ENCODE measurements at places on chromosomes 1 and 21. TPM values are rescaled to one million over a fixed set of nuclear protein-coding genes. Genes with fewer than 3 reads are reported as not detected.

Gene GNAT2
- total RNA-seq = not detected

Gene NR1I3
- total RNA-seq = not detected

- peak overlapping the region; percentile 80 for H3K4me3 ChIP-seq
- H3K27me3 ChIP-seq = no peaks in the 10 kb centered on the region
- no peak for DNase-seq
- H3K27ac ChIP-seq = peak overlapping the region; percentile 94
Observed at GRCh38 chr1:202348005-202348508, 442 bp upstream of the PPP1R12B start.

Gene LEMD1
- total RNA-seq = 0.78 TPM

GRCh38 chr1:20850021-20850420 is 62.9 kb upstream of the HP1BP3 start:
- H3K36me3 ChIP-seq = peaks cover 18% of the 10 kb centered on the region
- no peak overlapping the region for H3K4me3 ChIP-seq
- H3K27ac ChIP-seq = no peak overlapping the region
- H3K4me1 ChIP-seq = no peaks in the 10 kb centered on the region
- no peak for DNase-seq
- H3K27me3 ChIP-seq = no peaks in the 10 kb centered on the region

- peaks cover 9% of the 10 kb centered on the region for H3K36me3 ChIP-seq
- no peaks in the 10 kb centered on the region for H3K4me1 ChIP-seq
- no peaks in the 10 kb centered on the region for H3K27me3 ChIP-seq
- no peak overlapping the region for H3K4me3 ChIP-seq
- no peak for DNase-seq
Observed at GRCh38 chr21:43764576-43765495, 11.3 kb downstream of the CSTB start.

DNA sequence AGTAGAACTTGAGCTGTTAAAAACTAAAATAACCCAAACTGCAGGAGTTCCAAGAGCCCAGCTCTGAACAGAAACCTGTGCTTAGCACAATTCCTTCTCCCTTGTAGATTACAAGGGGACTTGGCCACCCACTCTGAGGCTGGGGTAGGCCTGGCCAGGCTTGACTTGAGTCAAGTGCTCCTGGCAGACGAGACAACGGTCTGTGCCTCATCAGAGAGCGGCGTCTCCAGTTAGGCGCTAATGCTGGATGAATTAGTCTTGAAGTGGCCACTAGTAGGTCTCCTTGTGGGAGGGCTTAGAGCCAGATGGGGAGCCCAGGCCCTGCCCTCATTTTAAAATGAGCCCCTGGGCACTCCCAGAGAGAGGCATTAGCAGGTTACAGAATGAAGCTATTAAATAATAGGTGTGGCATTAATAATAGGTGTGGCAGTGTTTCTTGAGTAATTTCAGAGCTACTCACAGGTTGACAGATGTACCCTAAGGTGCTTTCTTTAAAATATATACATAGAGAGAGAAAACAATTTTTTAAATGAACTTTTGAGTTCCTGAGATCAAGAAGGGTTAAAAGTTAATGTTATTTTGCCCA is 1.1 kb downstream of the EEIG2 start:
- H3K27ac ChIP-seq = peak overlapping the region; percentile 92
- no peaks in the 10 kb centered on the region for H3K27me3 ChIP-seq
- H3K4me3 ChIP-seq = peak overlapping the region; percentile 97
- peaks cover 33% of the 10 kb centered on the region for H3K4me1 ChIP-seq
- DNase-seq = peak; percentile 67

DNA sequence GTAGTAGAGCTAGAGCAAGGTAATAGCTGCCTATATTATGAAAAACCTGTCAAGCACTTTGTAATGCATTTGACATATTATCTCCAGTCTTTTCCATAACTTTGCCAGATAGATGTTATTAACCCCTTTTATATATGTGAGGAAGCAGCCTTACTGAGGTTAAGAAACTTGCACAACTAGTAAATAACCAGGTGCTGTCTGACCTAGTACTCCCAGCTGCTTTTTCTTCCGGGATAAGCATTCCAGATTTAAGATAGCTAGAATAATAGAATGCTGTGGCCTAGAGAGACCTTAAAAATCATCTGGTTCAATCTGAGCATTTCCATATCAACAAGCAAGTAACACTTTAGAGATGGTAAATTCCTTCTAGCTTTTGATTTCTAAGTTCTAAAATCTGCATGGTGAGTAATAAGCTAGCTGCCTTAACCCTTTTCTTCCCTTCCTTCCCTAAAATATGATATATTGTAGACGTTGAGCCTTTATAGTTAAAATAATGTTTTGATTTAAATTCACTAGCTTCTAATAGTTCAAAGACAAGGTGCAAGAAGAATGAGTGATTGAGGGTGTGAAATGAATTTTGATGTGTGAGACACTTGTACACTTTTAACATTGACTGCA is 1.8 kb downstream of the SH3GLB1 start:
- no peaks in the 10 kb centered on the region for H3K27me3 ChIP-seq
- peak overlapping the region; percentile 41 for H3K27ac ChIP-seq
- H3K4me1 ChIP-seq = peaks cover 34% of the 10 kb centered on the region
- DNase-seq = no peak
- H3K4me3 ChIP-seq = peak overlapping the region; percentile 99

DNA sequence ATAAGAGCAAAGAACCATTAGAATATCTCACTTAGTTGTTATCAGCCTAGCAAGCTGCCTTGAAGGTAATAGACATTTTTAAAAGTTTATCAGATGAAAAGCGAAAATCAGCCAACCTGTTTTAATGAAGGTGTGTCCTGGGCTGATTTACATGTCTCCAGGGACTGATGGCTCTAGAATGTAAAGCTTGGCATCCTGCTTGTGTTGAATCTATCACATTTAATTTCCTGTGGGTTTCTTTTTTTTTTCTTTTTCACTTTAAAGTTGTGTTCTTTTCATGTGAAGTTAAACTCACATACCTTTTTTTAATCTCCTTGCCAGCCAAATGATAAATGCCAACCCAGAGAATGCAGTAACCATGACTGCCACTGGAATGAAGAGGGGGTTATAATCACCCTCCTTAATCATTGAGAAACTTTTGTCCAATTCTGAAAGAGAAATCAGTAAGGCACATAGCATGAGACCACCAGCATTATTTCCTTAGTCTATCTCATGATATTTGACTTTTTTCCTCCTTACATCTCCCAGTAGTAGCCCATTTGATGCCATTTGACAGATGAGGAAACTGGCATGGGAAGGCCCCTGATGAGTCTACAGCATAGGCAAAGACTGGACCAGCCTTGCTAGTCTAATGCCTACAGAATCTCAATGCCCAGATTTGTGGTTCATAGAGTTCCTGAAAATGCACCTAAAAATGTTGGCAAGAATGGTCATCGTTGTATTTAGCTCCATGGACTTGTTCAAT is 10.0 kb downstream of the SELL start:
- H3K27me3 ChIP-seq = no peaks in the 10 kb centered on the region
- H3K36me3 ChIP-seq = peaks cover 94% of the 10 kb centered on the region
- DNase-seq = no peak
- peak overlapping the region; percentile 71 for H3K27ac ChIP-seq

- peaks cover 2% of the 10 kb centered on the region for H3K27me3 ChIP-seq
- DNase-seq = no peak
- peaks cover 4% of the 10 kb centered on the region for H3K4me1 ChIP-seq
- H3K27ac ChIP-seq = no peak overlapping the region
- no peaks in the 10 kb centered on the region for H3K36me3 ChIP-seq
Observed at GRCh38 chr1:22877112-22877915, 95.4 kb downstream of the LACTBL1 start.

Gene UAP1
- 15.7 TPM for total RNA-seq

- no peak for DNase-seq
- no peaks in the 10 kb centered on the region for H3K4me1 ChIP-seq
- H3K27me3 ChIP-seq = no peaks in the 10 kb centered on the region
- no peak overlapping the region for H3K4me3 ChIP-seq
- H3K27ac ChIP-seq = no peak overlapping the region
- H3K36me3 ChIP-seq = no peaks in the 10 kb centered on the region
Observed at GRCh38 chr1:47914218-47914938, 82.8 kb downstream of the TRABD2B start.

DNA sequence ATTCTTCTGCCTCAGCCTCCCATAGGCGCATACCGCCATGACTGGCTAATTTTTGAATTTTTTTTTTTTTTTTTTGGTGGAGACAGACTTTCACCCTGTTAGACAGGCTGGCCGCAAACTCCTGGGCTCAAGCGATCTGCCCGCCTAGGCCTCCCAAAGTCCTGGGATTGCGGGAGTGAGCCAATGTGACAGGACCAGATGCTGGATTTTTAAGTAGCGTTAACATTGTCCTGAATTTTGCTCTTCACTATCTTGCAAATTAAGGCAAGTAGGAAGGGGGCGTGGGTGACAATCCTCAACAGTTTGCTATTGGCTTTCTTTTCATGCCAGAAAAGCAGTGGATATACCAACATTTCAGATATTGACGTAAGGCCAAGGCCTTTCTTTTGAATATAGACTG is 49.7 kb upstream of the TSNAX start:
- H3K4me3 ChIP-seq = no peak overlapping the region
- H3K36me3 ChIP-seq = no peaks in the 10 kb centered on the region
- DNase-seq = no peak
- H3K27me3 ChIP-seq = peaks cover 35% of the 10 kb centered on the region

DNA sequence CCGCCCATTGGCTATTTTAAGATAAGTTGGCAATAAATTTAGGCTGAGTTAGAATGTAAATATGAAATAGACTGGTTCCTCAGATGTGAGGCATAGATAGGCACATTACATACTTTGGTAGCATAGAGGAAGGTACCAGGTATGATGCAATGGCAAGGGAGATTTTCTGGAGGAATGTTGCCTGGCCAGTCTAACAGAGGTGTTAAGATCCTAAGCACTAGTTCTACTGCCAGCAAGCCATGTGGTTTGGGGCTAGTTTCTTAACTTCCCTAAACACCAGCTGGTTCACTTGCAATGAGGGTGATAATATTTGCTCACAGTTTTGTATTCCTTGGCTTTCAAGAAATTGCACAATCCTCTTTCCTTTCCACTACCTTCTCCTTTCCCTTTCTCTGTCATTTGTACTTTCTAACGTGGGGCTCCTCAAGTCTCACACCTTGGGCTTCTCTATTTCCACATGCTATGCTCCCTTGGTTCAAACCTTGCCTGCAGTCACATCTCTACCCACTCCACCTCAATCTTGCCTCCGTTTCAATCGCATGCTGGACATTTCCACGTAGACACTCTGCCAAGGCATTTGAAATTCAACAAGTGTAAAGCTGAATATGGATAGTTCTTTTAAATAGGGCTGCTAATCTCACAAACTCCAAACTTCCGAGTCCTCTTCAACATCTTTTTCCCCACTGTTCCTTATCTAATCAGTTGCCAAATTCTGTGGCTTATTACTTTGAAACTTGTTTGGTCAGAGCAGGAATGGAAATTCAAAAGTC is 4.7 kb upstream of the CD55 start:
- H3K4me3 ChIP-seq = no peak overlapping the region
- peaks cover 4% of the 10 kb centered on the region for H3K36me3 ChIP-seq
- H3K27ac ChIP-seq = no peak overlapping the region
- H3K4me1 ChIP-seq = peaks cover 17% of the 10 kb centered on the region
- DNase-seq = no peak

GRCh38 chr1:20136249-20136648 is 2.9 kb upstream of the PLA2G2F start:
- H3K4me1 ChIP-seq = no peaks in the 10 kb centered on the region
- H3K4me3 ChIP-seq = no peak overlapping the region
- peaks cover 28% of the 10 kb centered on the region for H3K27me3 ChIP-seq
- H3K36me3 ChIP-seq = no peaks in the 10 kb centered on the region

GRCh38 chr1:151827853-151828252 is 3.7 kb downstream of the RORC start:
- peak overlapping the region; percentile 15 for H3K4me3 ChIP-seq
- H3K27ac ChIP-seq = peak overlapping the region; percentile 58
- H3K4me1 ChIP-seq = peaks cover 57% of the 10 kb centered on the region
- peaks cover 2% of the 10 kb centered on the region for H3K27me3 ChIP-seq

DNA sequence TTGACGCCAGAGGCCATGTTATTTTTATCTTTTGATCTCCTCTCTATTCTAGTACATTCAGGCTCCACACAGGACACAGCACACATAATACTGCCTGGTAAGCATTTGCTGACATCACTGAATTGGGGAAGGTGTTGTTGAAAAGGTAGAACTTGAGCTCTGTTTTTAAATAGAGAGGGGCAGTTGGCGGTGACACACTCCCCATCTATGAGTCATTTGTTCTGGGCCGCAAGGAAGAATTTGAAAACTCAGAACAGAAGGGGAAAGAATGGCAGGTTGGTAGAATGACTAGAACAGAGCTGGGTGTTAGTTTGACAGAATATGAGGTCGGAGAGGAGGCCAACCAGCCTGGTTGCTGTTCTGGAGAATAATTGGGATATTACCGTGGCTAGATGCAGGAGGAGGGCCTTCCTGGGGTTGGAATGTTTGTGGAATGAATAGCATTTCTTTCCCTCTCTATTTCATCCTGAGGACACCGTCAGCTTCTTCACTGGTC is 52.1 kb upstream of the ERRFI1 start:
- no peaks in the 10 kb centered on the region for H3K4me1 ChIP-seq
- no peak for DNase-seq
- no peaks in the 10 kb centered on the region for H3K36me3 ChIP-seq

GRCh38 chr21:43190544-43190943 is 21.7 kb downstream of the CRYAA start:
- no peak for DNase-seq
- no peak overlapping the region for H3K27ac ChIP-seq
- H3K36me3 ChIP-seq = no peaks in the 10 kb centered on the region

DNA sequence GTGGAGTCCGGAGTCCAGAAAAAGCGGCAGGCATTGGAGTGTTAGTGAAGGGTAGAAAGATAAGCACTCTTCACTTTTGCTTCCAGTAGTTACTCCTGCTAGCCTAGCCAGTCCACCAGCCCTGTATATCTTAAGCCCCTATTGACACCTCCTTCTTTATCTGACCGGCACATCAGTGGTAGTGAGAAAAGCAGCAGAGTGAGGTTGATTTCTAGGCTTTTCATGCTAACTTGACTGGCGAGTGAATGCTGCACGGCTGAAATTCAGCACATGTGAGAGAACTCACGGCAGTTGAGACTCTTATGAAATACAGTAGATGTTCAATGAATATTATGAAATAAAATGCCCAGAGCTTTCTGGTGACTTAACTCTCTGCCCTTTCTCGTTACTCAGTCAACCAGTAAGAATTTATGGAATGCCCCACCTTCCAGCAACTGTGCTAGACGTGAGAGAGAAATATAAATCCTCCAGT is 128.2 kb downstream of the CACHD1 start:
- H3K4me1 ChIP-seq = no peaks in the 10 kb centered on the region
- no peak overlapping the region for H3K27ac ChIP-seq
- no peaks in the 10 kb centered on the region for H3K27me3 ChIP-seq
- no peak overlapping the region for H3K4me3 ChIP-seq

DNA sequence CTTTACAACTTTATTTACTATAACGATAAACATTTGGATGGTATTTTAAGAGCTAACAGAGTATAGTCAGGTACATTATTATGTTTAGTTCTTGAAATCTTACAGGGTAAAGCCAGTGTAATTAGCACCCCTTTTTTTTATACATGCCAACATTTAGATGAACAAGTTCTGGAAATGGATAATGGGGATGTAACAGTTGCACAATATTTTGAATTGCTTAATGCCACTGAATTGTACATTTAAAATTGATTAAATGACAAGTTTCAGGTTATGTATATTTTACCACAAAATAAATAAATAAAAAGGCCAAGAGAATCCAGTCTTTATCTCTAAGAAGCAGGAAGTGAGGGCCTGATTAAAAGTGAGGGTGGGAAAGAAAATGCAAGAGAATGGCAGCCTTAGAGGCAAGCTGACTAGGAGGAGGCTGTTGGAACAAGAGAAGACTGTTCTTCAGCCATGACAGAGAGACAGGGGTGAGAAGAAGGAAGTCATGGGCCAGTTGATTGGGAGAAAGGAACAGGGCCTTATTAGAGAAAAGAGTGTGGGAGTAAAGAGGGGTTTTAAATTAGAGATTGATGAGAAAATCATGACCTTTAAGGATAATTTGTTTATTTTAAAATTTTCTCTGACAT is 49.9 kb upstream of the TNFSF18 start:
- H3K4me1 ChIP-seq = no peaks in the 10 kb centered on the region
- no peaks in the 10 kb centered on the region for H3K27me3 ChIP-seq
- H3K4me3 ChIP-seq = no peak overlapping the region
- no peak for DNase-seq
- H3K36me3 ChIP-seq = no peaks in the 10 kb centered on the region
- no peak overlapping the region for H3K27ac ChIP-seq

Data from activated CD8-positive, alpha-beta T cell treated with anti-CD3 and anti-CD28 coated beads, Interleukin-2, amount 10 ng/mL, durations not matched to agents 7 days and 5 days (primary cell).